Cardiac muscle cell (in vitro differentiated cells and primary cell): ENCODE measurements at places on chromosomes 3 and 15.

DNA sequence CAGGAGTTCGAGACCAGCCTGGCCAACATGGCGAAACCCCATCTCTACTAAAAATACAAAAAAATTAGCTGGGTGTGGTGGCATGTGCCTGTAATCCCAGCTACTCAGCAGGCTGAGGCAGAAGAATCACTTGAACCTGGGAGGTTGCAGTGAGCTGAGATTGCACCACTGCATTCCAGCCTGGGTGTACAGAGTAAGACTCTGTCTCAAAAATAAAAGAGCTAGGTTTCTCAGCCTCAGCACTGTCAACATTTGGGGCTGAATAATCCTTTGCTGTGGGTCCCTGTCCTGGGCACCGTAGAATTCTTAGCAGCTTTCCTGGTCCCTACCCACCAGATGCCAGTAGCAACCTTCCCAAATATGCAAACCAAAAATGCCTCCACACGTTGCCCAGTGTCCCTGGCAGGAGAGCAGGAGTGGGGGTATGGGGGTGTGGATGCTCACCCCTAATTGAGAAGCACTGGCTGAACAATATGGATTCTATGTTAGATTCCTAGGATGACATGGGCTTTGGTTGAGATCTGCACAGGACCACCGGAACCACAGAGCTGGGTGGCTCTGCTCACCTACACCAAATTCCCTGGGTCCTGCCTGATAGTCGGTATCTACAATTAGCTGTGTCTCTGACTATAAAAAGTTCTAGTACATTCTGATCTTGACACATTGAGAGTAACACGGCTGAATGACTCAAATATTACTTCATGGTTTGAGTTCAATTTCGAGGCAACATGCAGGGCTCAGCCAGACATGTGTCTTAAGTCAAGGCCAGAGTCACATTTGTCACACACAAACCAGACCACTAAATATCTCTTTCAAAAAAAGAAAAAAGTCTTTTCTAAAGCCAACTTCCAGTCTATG lies 577.0 kb upstream of the MDFIC2 start:
- H3K27ac ChIP-seq, result no peak overlapping the region
- H3K36me3 ChIP-seq, result no peaks in the 10 kb centered on the region
- H3K4me3 ChIP-seq, result no peak overlapping the region
- no peaks in the 10 kb centered on the region for H3K27me3 ChIP-seq
- no peaks in the 10 kb centered on the region for H3K4me1 ChIP-seq
- DNase-seq, result no peak

GRCh38 chr3:196093317-196094111 lies 11.6 kb upstream of the TFRC start:
- H3K4me1 ChIP-seq, result no peaks in the 10 kb centered on the region
- H3K36me3 ChIP-seq, result no peaks in the 10 kb centered on the region
- no peak overlapping the region for H3K27ac ChIP-seq
- DNase-seq, result peak; percentile 79
- no peak overlapping the region for H3K4me3 ChIP-seq

DNA sequence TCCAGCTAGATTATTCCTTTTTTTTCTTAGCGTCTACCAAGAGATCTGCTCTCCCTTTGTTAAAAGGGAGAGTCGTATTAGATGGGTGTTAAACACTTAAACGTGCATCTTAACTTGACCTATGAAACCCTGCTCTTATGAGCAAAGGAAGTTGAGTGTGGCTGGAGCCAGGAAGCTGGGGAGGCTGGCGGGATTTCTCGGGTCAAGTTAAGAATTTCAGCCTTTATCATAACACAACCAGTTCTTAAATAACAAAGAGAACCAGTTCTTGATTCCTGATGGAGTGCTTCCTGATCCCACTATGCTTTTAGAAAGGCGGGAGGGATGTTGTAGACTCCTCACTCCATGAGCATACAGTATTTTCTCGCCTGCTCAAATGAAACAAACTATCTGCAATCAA lies 215.1 kb downstream of the ITPR1 start:
- H3K27me3 ChIP-seq, result no peaks in the 10 kb centered on the region
- H3K4me1 ChIP-seq, result no peaks in the 10 kb centered on the region
- no peak overlapping the region for H3K27ac ChIP-seq

DNA sequence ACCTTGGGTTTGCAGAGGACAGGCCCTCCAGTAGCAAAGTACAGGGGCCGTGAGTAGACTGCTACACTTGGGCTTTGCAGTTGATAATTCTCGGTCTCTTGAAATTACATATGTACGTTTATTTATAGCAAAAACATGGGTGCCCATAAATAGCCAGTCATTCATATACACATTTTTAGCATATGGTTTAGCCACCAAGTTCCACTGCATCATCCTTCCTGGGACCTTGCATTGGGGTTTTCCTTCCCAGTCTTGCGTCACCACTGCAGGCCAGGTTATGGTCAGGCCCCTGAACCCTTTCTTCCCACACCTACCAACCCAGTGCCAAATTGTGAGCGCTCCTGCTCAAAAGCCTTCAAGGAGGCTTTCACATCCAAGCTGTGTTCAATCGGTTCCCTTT lies 12.7 kb downstream of the KLHL25 start:
- H3K4me1 ChIP-seq, result peaks cover 45% of the 10 kb centered on the region
- H3K4me3 ChIP-seq, result no peak overlapping the region
- peak overlapping the region; percentile 17 for H3K27ac ChIP-seq
- no peaks in the 10 kb centered on the region for H3K27me3 ChIP-seq
- H3K36me3 ChIP-seq, result no peaks in the 10 kb centered on the region

GRCh38 chr3:57224856-57225255 lies 2.7 kb upstream of the APPL1 start:
- H3K27me3 ChIP-seq, result no peaks in the 10 kb centered on the region
- H3K4me3 ChIP-seq, result no peak overlapping the region
- H3K27ac ChIP-seq, result no peak overlapping the region
- no peaks in the 10 kb centered on the region for H3K36me3 ChIP-seq

DNA sequence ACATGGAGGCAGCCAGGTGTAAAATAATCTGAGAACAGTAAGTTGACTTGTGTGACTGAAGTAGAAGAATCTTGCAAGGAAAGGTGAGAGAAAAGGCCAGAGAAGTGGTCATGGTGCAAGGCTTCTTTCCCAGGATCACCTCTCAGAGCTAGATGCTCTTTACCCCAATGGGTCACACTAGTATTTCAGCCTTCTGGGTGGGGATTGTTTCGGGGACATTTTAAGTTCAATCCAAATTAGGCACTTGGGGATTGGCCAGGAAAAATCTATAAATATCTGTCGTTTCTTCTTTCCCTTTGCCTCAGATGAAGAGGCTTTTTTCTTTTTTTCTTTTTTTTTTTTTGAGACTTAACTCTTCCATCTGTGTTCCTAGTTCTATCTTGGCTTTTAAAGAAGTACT lies 188.0 kb downstream of the KLHL25 start:
- H3K36me3 ChIP-seq, result no peaks in the 10 kb centered on the region
- H3K27me3 ChIP-seq, result no peaks in the 10 kb centered on the region
- no peak overlapping the region for H3K4me3 ChIP-seq
- DNase-seq, result no peak

- H3K36me3 ChIP-seq, result peaks cover 34% of the 10 kb centered on the region
- no peak overlapping the region for H3K27ac ChIP-seq
- no peak overlapping the region for H3K4me3 ChIP-seq
- H3K27me3 ChIP-seq, result no peaks in the 10 kb centered on the region
- DNase-seq, result no peak
- no peaks in the 10 kb centered on the region for H3K4me1 ChIP-seq
Measured at GRCh38 chr3:47856669-47857068, 53.7 kb downstream of the DHX30 start.

GRCh38 chr15:73273181-73274002 lies 95.4 kb downstream of the HCN4 start:
- H3K27ac ChIP-seq, result no peak overlapping the region
- DNase-seq, result peak; percentile 81
- H3K27me3 ChIP-seq, result no peaks in the 10 kb centered on the region
- H3K36me3 ChIP-seq, result peaks cover 4% of the 10 kb centered on the region
